ENCODE measurements at places on chromosomes 4 and X. TPM values are rescaled to one million over a fixed set of nuclear protein-coding genes. Genes with fewer than 3 reads are reported as not detected.

Gene SPATA18
- 0.40 TPM for total RNA-seq

Gene ADGRG2
- not detected for total RNA-seq

Gene PLAC8
- 14.0 TPM for total RNA-seq

Gene CTAG2
- total RNA-seq, result 48.2 TPM

Gene SMR3B
- total RNA-seq, result not detected

Gene TCP11X2
- not detected for total RNA-seq

Gene SMARCA5
- 66.7 TPM for total RNA-seq

Gene SMPX
- total RNA-seq, result not detected

Gene TDO2
- total RNA-seq, result not detected

Gene ODAPH
- total RNA-seq, result not detected

Gene VAMP7
- total RNA-seq, result 29.4 TPM

Gene DDX3X
- total RNA-seq, result 322 TPM

Gene STX18
- total RNA-seq, result 32.0 TPM

Gene DHX15
- 222 TPM for total RNA-seq

Gene TMEM144
- not detected for total RNA-seq

Gene MAGEC3
- not detected for total RNA-seq

Gene MAOB
- total RNA-seq, result not detected

Gene PARM1
- total RNA-seq, result 0.04 TPM

Gene MAGEB5
- total RNA-seq, result not detected

Gene ASMTL
- total RNA-seq, result 29.6 TPM

Gene CT45A3
- total RNA-seq, result not detected

Gene SPIN4
- total RNA-seq, result 6.0 TPM

Gene MAGEA11
- total RNA-seq, result not detected

Gene GAGE12F
- not detected for total RNA-seq

Gene SSX1
- not detected for total RNA-seq

Gene TMPRSS11F
- total RNA-seq, result not detected

Gene ADAMTS3
- total RNA-seq, result not detected

Gene PF4V1
- total RNA-seq, result not detected

Gene CYLC1
- total RNA-seq, result not detected

Gene GRK4
- 5.3 TPM for total RNA-seq

Gene CD38
- total RNA-seq, result 29.5 TPM

Gene ADH1A
- not detected for total RNA-seq

Gene GUCY1A1
- 0.11 TPM for total RNA-seq

Gene GRPR
- 0.13 TPM for total RNA-seq

Gene ARMCX1
- 2.5 TPM for total RNA-seq

Gene UGT2B17
- total RNA-seq, result not detected

Gene RTL3
- total RNA-seq, result not detected

Gene EMCN
- total RNA-seq, result not detected

Gene HTN1
- not detected for total RNA-seq

Gene GNRHR
- total RNA-seq, result not detected

Gene PPM1K
- 42.3 TPM for total RNA-seq

Gene FAM90A26
- total RNA-seq, result not detected

Gene CSAG3
- total RNA-seq, result not detected

Gene ARMCX2
- 7.6 TPM for total RNA-seq

Gene GAGE12J
- not detected for total RNA-seq

Gene USP27X
- total RNA-seq, result 1.2 TPM

Gene FRMPD3
- not detected for total RNA-seq
